ENCODE measurements at places on chromosomes 12 and 14.

- no peak for DNase-seq
Observed at GRCh38 chr12:82426081-82426480, 67.8 kb downstream of the METTL25 start.

GRCh38 chr14:80618751-80619329 lies 322.7 kb downstream of the CEP128 start:
- DNase-seq: no peak

GRCh38 chr12:5556033-5556614 lies 124.2 kb downstream of the NTF3 start:
- DNase-seq: no peak

DNA sequence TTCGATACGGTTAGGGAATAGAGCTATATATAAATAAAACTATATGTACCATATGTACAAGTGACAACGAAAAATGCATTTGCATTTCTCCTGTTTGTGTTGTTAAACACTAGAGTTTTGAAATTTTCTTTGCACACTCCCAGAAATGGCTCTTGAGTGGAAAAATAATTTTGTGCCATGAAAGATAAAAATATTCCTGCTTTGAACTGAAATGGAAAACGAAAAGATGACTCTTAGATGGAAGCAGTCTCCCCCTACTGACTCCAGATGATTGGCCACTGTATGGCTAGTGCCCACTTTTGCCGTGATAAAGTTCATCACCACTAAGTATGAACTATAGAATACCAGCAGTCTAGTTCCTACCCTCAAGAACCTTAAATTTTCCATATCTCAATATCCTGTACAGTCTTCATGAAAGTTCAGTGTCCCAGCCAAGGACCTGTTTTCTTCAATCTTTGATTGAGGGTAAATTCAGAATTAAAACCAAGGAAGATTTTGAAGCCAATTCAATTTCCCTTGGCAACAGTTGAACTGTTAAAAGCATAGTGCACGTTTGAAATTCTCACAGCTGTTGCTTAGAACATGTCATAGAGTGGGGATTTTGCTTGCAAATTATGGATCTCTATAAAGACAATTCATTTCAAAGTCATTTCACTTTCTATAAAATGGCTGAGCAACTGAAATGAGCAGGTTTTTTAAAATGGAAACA lies 1.6 kb upstream of the PPP2R5E start:
- no peak for DNase-seq

- no peak for DNase-seq
Observed at GRCh38 chr14:95396221-95396620, 76.5 kb upstream of the CLMN start.

DNA sequence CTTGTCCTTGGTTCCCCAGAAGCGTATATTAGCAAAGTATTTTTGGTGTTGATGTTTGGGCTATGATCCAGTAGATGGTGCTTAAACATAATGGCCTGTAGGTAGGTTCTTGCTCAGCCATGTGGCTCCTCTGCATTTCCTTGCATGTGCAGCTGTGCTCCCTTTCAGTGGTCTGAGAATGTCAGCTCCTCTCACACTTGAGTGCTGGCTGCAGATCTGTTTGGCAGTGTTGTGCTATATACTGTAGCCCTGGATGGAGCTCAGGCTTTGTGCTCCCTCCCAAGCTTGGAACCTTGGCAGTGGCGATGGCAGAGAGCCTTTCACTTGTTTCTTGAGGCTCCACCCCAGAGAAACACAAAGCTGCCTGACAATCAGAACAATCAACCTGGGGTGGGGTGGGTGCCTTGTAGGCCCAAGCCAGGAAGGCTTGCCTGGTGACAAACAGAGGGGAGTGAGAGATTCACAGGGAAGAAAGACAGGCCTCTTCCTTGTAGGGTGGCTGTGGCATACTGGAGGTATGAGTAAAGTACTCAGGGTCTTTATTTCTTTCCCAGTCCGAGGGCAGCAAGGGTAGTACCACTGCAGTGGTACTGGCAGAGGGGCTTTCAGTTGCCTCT lies 255.3 kb downstream of the RAD51B start:
- no peak for DNase-seq

- DNase-seq: no peak
Observed at GRCh38 chr12:69354556-69355187, 4.9 kb upstream of the YEATS4 start.

- no peak for DNase-seq
Observed at GRCh38 chr12:128727461-128727860, 96.3 kb downstream of the SLC15A4 start.

GRCh38 chr14:22418631-22419030 lies 170.4 kb downstream of the DAD1 start:
- no peak for DNase-seq

DNA sequence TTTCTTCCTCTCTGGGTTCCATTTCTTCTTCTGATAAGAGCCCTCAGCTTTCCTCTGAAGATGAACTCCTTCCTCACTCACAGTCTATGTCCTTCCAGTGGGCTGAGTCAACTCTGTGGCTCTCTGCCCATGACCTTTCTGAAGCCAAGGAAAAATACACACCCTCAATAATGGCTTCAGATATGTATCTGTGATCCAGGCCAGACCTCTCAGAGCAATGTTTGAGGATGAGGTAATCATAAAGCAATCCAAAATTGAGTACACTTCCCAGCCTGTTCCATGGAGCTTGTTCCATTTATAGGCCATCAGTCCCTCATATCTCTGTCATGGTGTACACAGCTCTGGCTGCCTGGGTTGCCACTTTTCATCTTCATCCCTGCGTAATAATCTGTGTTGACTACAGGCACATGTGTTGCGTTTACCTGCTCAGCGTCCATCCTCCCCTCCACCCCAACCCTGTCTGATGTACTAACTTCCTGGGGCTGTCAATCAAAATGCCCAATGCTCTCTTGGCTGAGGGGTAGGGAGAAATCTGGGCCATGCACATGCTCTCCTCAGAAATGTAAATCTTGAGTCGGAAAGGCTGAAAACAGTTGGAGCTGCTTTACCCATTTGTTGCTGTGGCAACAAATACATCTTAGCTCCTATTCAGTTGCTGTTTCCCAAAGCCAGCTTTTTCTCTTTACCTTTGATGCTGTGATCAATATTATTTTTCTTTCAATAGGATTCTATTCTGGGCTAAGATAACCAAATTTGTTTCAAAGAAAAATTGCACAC lies 377.8 kb upstream of the TMEM132C start:
- DNase-seq: no peak

GRCh38 chr12:99978152-99978551 lies 6.6 kb downstream of the ANKS1B start:
- no peak for DNase-seq

GRCh38 chr14:35374263-35374712 lies 30.3 kb downstream of the NFKBIA start:
- DNase-seq: peak; percentile 79

GRCh38 chr12:90627180-90627896 lies 327.6 kb downstream of the CCER1 start:
- DNase-seq: no peak

DNA sequence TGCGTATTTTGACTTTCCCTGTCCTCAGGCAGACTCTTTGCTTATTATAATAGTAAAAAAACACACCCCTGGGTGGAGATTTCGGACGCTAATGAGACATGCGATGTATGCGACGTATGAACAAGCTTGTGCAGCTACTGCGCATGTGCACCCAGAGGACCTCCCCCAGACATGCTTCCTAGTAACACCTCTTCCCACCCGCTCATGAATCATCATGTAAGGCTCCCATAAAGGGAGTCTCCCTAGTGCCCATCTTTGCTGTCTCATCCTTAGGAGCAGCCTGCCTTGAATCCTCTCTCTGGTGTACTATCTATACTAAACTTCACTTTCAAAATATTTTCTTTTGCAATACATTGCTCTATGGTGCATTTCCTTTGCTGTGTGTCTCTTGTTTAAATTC lies 210.1 kb downstream of the TMEM132D start:
- DNase-seq: no peak

DNA sequence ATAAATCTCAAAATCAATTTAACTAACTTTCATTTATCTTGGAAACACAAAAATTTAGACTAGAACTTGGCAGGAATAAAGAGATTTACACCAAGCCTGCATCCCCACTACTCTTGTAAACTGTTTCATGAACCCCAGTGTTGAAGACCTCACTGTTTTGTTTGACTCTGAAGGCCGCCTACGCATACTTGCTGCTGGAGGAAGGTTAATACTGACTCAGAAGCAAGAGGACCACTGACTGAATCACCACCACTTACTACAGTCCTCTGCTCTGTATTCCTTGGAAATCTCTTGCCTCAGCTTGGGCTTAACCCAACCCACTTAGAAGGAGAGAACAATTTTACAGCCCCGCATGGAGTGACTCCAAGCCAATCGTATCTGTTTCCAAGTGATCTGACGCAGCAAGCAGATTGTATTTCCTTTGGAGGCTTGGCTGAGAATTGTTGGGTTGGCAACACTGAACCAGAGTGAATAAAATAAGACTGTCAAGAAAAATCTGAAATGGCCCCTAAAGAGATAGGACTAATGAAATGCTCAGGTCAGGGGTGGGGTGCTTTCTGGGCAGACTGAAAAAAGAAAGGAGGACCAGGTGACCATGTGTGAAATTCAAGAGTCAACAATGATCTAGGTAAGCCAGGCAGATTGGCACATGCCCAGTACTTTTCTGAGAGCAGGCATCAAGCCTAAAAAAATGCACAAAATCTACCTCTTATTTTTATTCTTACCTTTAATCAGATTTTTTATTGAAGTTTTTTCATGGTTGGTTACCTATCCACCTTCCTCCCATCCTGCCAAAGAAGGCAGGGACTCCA lies 248.6 kb downstream of the ZFP36L1 start:
- peak; percentile 93 for DNase-seq

DNA sequence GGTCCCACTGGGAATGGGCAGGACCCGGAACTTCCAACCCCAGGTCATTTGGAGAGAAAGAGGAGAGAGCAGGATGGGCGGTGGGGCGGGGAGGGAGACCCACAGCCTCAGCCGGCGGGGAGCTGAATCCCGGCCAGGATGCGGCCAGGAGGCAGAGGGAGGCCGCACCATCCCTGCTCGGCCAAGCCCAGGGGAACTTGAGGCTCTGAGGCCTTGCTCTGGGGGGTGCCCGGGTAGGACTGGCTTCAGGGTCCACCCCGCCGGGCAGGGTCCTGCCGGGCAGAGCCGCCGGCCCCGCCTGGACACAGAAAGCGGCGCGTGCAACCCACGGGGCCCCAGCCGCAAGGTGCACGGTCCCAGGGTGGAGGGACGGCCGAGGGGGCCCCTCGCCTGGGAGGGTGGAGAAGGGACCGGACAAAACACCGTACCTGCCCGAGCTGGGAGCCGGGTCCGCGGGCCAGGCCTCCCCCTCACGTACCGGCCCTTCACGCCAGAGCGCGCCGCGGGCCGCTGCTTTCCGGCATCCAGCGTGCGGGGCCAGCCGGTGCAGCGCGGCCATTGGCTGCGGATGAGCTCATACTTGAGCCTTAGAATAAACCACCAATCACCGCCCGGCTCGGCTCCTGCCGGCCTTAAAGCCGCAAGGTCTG lies at the start of gene RPS6KL1:
TSS of gene RPS6KL1 (minus strand) at position 509 of the 650 bp plus-strand sequence. CDS start 1,719 bp downstream, outside the sequence.
- DNase-seq: peak; percentile 90

GRCh38 chr14:34872822-34873588 lies 2.2 kb downstream of the BAZ1A start:
- DNase-seq: no peak

GRCh38 chr12:42679466-42679865 lies 89.9 kb upstream of the PRICKLE1 start:
- DNase-seq: no peak

GRCh38 chr12:108727161-108727560 lies 4.2 kb downstream of the CORO1C start:
- DNase-seq: no peak

GRCh38 chr12:12081836-12082497 lies 11.2 kb downstream of the BCL2L14 start:
- no peak for DNase-seq

DNA sequence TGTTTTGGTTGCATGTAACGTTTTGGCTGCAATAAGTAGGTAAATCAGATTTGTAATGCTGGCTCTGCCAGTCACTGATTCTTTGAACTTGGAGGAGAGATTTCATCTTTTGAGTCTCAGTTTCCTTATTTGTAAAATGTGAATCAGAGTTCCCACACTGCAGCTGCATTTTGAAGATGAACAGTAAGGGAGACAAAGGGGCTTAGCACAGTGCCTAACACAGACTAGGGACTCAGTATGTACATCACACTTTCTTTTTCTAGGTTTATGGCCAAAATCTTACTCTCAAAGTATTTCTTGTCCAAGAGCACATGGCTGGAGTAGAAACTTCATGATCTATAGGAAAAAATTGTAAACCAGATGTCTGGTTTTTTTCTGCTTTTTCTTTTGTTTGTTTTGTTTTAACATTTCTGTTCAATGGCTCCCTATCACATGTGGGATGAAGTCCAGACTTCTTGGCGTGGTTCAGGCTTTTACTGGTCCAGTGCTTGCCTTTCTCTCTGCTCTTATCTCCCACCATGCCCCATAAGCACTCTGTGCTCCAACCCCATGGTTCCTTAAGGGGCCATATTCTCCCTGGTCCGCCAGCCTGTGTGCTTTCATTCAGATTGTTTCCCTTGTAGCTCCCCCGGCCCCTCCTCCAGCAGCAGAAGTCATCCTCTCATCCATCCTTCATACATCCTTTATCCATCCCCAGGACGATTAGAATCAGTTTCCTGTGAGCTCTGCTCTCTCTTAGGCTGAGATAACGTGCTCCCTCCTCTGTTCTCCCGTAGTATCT lies 58.0 kb downstream of the SYNE2 start:
- no peak for DNase-seq

- no peak for DNase-seq
Observed at GRCh38 chr14:35072226-35072625, 26.2 kb downstream of the FAM177A1 start.

- no peak for DNase-seq
Observed at GRCh38 chr14:53458368-53458814, 305.3 kb upstream of the DDHD1 start.

- DNase-seq: no peak
Observed at GRCh38 chr12:106671840-106672239, 89.0 kb downstream of the RFX4 start.

- no peak for DNase-seq
Observed at GRCh38 chr14:56862836-56863235, 52.6 kb upstream of the OTX2 start.

GRCh38 chr12:84648425-84648824 lies 264.2 kb downstream of the SLC6A15 start:
- no peak for DNase-seq

DNA sequence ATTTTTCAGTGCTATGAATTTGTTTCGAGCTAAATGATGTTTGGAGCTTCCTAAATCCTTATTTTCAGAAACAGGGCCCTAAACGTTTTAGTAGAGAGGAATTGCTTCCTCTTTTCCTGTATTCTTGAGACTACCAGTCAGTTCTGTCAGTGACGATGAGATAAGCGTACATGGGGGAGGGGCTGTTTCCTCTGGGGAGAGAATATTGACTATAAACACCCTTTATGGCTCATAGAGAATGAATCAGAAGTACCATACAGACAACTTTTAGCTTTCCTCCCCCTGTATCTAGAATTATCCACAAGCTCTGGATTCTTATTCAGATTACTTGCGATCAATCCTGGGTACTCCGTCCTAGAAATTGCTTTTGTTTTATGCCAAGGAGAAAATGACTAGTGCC lies 5.1 kb downstream of the TBK1 start:
- DNase-seq: no peak

Data from right atrium auricular region (tissue), 2 donors.